Activated CD8-positive, alpha-beta memory T cell treated with anti-CD3 and anti-CD28 coated beads, Interleukin-2, amount 10 ng/mL, durations not matched to agents 7 days and 5 days (primary cell): ENCODE measurements at places on chromosomes 13 and 19. TPM values are rescaled to one million over a fixed set of nuclear protein-coding genes. Genes with fewer than 3 reads are reported as not detected.

The B3GNT3 gene
- total RNA-seq, result not detected

The GGACT gene
- 5.0 TPM for total RNA-seq

The NFIX gene
- 0.21 TPM for total RNA-seq

The KLK15 gene
- total RNA-seq, result not detected

The ZNF17 gene
- 14.6 TPM for total RNA-seq

The MAMSTR gene
- total RNA-seq, result 1.0 TPM

The PROZ gene
- not detected for total RNA-seq

The NKG7 gene
- 852 TPM for total RNA-seq

The INSL3 gene
- total RNA-seq, result 1.7 TPM

The POGLUT2 gene
- 21.6 TPM for total RNA-seq

The TUBA3C gene
- total RNA-seq, result not detected

The LRRC63 gene
- 2.1 TPM for total RNA-seq

The ZIC2 gene
- 1.6 TPM for total RNA-seq

The FLT3LG gene
- total RNA-seq, result 112 TPM
